Right lung (tissue), 10 donors: ENCODE measurements at places on chromosomes 5 and 9.

GRCh38 chr5:68285851-68286611, 70.5 kb downstream of the PIK3R1 start:
- no peak for DNase-seq

DNA sequence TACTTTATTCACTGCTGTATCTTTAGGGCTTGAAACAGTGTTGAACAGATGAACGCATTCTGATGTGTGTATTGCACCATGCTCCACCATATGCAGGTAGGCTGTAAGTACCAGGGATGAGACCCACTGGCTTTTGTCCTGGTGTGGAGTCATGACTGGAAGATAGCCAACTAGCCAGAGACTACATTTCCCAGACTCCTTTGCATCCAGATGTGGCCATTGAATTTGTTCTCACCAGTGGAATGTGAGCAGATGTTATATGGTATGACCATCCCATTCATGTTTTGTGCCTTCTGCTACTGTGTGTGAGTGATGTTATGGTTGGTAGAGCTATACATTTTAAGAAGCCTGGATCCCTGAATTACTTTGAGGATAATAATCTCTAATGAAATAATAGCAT, 7.4 kb upstream of the FBXL7 start:
- DNase-seq, result no peak

DNA sequence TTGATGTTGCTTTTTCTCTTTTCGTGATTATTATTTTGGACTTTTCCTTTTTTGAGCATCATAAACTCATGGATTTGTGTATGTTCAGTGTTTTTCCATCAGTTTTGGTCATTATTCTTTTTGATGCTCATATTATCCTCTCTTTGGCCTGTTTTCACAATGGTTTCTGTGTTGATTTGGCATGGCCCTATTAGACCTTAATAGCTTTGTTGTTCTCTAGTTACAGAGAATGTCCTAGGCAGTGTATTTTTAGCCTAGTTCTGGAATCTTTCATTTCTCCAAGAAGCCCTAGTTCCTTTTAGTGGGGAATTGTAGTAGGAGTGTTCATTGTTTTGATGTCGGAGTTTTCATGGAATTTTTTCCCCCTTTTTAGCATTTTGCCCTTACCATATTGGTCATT, 41.3 kb upstream of the ROPN1L start:
- no peak for DNase-seq

DNA sequence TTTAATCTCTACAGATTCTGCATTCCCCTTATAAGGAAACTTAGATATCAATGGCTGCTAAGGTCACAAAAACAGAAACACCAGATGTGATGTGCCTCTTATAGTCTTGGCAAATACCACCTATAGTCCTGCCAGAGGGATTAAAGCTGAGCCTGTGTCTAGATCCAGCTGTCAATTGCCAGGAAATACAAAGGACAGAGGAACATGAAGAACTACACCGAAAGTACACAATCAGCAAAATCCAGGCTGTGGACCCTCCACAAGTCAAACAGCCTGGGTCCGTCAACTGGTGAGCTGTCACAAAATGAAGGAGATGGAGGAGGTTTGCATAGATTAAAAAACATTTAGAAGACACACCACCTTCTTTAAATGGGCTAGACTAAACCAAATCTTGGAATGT, 85.4 kb downstream of the KLF4 start:
- peak; percentile 71 for DNase-seq

GRCh38 chr9:69157751-69158466, 16.2 kb upstream of the TJP2 start:
- no peak for DNase-seq

GRCh38 chr5:87872986-87873385, 395.7 kb downstream of the TMEM161B start:
- no peak for DNase-seq

- no peak for DNase-seq
Observed at GRCh38 chr9:98888801-98889421, 54.8 kb upstream of the COL15A1 start.

DNA sequence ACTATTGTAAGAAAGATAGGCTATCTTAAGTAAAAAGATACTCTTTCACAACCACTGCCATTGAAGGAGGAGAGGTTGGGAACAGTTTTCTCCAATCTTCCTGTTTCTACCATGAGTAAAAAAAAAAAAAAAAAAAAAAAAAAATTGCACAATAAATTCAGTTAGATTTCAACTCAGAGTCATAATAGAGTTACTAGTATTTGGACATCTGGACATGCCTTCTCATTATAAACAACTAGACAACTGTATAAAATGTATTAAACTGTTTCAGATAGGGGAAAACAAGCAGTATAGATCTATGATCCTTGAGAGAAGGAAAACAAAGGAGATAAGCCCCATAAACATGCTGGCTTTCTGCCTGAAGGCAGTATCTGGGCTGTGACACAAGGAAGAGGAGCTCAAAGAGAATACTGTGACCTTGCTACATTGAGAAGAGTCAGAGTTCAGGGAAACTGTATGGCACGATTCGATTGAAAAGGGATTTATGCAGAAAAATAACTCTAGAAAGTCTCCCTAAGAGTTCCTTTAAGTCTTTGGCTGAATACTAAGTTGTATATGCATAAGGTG, 249.2 kb upstream of the POU5F2 start:
- no peak for DNase-seq

DNA sequence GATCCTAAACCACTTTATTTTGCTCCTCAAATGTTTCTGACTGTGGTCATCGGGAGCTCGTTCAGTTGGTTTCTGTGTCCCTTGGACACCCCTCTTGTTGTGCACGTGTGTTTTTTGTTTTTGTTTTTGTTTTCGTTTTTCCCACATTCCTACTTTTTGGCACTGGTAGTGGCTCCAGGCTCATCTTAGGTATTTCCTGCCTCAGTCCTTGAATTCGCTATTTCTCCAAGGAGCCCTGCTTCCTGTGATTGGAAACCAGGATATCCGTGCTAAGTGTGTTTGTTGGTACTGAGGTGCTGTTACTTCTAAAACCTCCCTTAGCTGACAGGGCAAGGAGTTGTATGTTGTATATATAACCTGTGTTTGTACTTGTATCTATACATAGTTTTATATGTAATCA, 5.9 kb downstream of the HMCN2 start:
- no peak for DNase-seq

DNA sequence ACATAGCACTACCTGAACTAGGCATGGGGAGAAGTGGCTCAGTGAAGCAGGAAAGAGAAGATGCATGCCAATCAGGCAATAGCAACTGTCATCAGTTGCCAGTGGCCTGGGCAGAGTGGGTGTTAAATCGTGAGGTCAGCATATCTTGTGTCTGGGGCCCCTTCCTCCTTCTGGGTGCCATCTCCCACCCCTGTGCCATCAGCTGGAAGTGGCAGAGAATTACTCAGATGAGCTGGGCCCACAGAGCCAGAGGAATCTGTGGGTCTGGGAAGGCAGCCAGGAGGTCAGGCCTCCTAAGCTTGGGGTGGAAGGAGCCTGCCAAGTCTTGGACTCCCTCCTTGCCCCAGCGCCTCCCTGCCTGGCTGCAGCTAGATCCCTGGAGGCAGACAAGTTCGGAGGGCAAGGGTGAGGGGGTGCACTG, 66.5 kb downstream of the GALNT12 start:
- DNase-seq, result no peak

- no peak for DNase-seq
Observed at GRCh38 chr9:84229191-84229590, 111.4 kb downstream of the SLC28A3 start.

DNA sequence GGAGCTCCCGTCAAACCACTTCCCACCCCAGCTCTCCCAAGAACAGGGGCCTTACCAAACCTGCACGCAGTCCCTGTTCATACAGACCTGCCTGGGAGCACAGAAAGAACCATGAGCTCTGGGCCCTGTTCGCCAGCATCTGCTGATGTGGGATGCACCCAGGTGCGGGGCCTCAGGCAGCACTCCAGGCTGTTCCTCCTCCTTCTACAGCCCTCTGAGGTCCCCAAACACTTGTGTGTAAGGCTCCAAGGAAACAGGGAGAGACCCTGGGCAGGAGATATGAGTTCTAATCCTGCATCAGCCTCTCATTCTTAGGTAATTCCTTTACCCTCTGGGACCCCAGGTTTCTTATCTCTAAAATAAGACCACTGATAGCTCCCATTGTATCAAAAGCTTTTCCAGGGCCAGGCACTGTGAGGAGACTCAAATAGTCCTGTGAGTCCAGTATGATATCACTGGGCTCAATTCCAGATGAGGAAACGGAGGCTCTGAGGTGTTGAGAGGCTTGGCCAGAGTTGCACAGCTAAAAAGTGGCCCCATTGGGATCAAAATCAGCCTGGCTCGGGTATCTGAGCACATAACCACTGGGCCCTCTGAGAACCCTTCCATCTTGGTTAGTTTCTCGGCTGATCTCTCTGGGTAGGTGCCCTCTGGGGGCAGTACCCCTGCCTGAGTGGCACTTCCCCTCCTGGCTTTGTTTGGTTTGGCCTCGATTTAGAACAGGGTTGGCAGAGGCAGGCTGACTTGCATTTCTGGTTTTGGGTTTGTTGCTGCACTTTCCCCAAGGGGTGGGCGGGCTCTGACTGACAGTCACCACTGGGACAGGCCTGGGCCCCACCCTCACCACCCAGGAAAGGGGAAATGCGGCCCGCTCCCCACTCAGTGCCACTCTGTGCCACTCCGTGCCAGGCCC, 116.8 kb downstream of the RGS3 start:
- DNase-seq, result peak; percentile 71

DNA sequence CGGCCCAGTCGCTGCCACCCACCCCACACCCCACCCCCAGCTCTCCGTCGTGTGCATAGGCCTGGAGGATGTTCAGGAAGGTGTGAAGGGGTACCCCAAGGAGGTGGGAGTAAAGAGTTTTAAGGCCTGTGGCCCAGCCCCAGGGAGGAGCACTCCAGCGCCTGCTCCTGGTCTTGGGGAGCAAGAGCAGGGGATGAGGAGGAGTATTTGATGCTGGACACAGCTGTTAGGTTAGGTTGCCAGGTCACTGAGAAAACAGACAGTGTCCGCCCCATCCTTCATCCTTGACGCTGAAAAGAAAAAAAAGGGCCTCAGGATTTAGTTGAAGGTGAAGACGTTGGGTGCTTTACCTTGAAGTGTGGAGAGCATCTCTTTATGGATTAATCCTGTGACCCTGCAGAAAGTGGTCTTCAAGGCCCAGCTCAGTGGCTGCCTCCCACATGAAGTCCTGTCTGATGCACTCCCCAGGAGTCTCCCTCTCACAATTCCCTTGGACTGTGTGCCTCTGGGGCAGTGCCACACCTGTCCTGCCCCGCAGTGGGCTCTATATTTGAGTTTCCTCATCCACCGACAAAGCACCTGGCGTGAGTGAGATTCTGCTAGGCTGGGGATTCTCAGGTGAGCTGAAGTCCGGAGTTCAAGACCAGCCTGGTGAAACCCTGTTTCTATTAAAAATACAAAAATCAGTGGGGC, 101.8 kb downstream of the SPRY4 start:
- no peak for DNase-seq

- no peak for DNase-seq
Observed at GRCh38 chr9:85310573-85310972, 431.2 kb downstream of the AGTPBP1 start.

DNA sequence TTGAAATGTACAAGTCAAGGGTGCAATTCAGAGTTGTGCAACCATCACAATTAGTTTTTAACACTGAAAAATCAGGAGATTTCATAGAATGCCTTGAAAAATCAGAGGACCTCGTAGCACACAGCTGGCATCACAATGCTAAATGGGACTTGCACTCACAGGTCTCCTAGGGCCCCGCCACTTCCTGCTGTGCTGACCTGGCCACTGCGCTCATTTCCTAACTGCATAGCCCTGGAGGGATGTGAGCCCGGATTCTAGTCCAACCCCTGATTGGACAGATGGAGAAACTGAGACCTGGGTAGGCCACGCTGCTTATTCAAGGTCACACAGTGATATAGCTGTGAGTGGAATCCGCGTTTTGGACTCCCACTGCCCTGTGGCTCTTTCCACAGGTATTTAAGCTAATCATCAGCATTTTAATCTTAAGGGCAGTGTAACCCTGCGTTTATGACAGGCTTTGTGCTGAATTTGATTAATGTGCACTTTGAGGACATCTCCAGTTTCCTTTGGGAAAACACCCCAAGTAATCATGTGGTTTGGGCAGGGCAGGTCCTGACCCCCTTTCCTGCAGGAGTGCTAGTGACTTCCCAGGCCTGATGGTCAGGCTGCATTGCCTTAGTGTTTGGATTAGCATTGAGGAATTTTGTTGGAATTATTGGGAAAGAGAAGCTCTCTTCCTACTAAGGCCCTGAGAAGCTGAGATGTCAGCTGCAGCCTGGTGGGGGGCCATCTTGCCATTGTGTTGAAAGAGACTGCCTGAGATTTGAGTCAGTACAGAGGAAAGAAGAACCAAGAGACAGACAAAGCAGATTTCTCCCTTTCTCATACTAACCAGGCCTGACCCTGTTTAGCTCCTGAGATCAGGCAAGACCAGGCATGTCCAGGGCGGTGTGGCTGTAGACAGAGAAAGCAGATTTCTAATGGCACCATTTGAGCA, 36.2 kb downstream of the STC2 start:
- DNase-seq, result no peak

GRCh38 chr5:167709625-167710024, 581.8 kb upstream of the WWC1 start:
- DNase-seq, result no peak

DNA sequence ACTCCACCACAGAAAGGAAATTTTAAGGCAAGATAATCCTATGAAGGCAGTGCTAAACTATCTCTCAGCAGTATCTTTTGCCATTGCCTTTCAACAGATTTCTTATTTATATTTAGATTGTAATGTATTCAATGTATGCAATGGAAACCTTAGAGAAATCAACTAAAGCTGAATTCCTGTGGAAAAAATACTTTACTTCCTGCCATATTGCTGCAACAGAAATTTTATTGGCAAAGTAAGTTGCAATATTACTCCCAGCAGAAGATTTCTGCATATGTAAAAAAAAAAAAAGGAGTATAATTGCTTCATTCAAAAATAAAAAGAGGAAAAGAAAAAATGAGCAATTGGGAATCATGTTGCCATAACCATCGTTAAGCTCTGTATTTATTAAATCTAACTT, 454.6 kb upstream of the CD180 start:
- DNase-seq, result no peak

- DNase-seq, result no peak
Observed at GRCh38 chr5:113201715-113202114, 225.1 kb downstream of the DCP2 start.
